Fibroblast of skin of left quadriceps (primary cell): ENCODE measurements at places on chromosomes 2 and 18.
A peak's percentile ranks its signal among the peaks of the same experiment; 100 is the strongest.

DNA sequence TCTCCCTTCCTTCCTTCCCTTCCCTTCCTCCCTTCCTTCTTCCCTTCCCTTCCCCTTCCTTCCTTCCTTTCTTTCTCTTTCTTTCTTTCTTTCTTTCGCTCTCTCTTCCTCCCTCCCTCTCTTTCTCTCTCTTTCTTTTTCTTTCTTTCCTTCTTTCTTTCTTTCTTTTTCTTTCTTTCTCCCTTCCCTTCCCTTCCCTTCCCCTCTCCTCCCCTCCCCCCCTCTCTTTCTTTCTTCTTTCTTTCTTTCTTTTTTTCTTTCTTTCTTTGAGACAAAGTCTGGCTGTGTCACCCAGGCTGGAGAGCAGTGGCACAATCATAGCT, 34.8 kb downstream of the GATA6 start:
- no peak for DNase-seq

DNA sequence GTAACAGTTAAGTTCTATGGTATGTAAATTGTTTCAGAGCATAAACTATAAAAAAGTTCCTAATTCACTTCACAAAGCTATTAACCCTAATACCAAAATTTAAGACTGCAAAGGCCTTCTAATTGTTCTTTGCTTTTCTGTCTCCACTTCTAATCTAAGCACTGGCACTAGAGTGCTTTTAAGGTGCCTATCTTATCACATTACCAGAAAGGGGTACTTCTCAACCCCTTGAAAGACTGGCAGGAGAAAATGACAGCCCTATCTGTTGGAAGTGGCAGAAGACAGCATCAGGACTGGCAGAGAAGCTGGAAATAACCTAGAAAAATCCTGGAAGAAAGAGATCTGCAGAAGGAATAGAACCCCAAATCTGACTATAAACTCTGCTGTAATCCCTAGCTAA, 10.3 kb downstream of the CNRIP1 start:
- no peak for DNase-seq

GRCh38 chr2:181077128-181077709, 96.8 kb downstream of the UBE2E3 start:
- peak; percentile 36 for DNase-seq

- DNase-seq, result no peak
These were observed 12.7 kb downstream of the PCARE start for GRCh38 chr2:29061616-29062015.

DNA sequence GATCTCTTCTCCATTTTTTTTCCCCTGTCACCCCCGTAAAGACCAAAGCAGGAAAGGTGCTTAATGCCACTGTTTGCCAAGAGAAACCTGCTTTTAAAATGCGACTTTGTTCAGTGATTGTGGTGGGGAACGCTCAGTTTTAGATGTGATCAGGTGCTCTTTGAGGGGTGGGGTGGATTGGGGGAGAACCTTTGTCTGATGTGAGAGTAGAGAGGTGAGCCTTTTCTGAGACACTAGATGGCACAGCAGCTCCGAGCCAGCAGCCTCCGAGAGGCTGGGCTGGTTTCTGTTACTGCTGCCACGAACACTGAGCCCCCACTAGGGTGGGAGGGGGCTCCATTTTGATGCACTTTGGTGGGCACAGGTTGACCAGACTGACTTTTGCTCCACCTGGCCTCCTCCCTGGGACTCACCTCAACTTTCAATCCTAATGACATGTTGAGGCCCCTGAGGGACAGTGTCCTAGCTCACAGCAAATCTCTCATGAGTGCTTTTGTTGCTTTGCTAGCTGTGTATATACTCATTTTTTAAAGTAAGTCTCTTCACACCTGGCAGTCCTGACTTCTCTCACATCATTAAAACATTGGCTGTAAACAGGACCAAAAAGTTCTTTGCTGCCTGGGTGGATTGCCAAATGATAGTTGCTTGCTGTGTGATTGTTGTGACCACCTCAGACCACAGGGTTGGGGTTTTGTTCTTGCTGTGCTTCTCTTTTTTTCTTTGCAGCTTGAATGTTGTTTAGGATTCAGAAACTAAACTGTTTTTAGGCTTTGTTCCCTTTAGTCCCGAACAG, 98.2 kb upstream of the MAP3K20 start:
- DNase-seq, result no peak

GRCh38 chr2:127153691-127154158, 46.8 kb upstream of the BIN1 start:
- DNase-seq, result no peak

DNA sequence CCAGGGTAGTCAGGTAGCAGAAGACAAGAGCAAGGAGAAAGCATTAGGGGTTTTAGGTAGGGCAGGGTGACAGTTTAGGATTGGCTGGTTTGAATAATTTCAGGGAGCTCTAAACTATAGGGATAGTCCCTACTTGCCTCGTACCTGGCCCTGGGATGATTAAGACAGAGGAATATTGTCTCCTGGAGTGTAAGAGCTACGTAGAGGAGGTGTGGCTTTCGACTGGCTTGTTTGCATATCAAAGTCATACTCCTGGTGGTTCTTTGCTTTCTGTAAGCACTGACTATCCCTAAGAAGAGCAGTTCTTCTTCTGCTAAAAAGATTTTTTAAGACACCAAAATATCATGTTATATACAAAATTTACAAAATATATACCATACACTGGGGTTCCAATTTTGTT, 1867.4 kb downstream of the SUCLG1 start:
- DNase-seq, result no peak
